Naive B cell (primary cell): ENCODE measurements at places on chromosomes 13 and 19. TPM values are rescaled to one million over a fixed set of nuclear protein-coding genes. Genes with fewer than 3 reads are reported as not detected.

GRCh38 chr13:50459046-50459445, 384.4 kb downstream of the DLEU7 start:
- DNase-seq = no peak
- H3K36me3 ChIP-seq = no peaks in the 10 kb centered on the region
- peaks cover 8% of the 10 kb centered on the region for H3K4me1 ChIP-seq
- H3K27me3 ChIP-seq = no peaks in the 10 kb centered on the region

Gene IL17D
- polyA plus RNA-seq = 0.35 TPM

Gene PVR
- not detected for polyA plus RNA-seq

Gene RYR1
- polyA plus RNA-seq = not detected

GRCh38 chr19:43826787-43827754, at the start of gene ZNF283:
TSS of gene ZNF283 (plus strand) at chr19:43827321. CDS start at chr19:43833505, 6,184 bp downstream.
- H3K4me3 ChIP-seq = peak within 1 kb of the TSS; percentile 95
- peak within 1 kb of the TSS; percentile 59 for H3K27ac ChIP-seq
- H3K27me3 ChIP-seq = peaks cover 10% of the 10 kb centered on the region
- DNase-seq = peak; percentile 77
- peaks cover 20% of the 10 kb centered on the region for H3K4me1 ChIP-seq
- H3K36me3 ChIP-seq = peaks cover 15% of the 10 kb centered on the region

GRCh38 chr19:55253842-55254624, 4.8 kb downstream of the PPP6R1 start:
- H3K27ac ChIP-seq = peak overlapping the region; percentile 99
- H3K4me3 ChIP-seq = peak overlapping the region; percentile 94
- peak; percentile 93 for DNase-seq

Gene NLRP7
- polyA plus RNA-seq = not detected

GRCh38 chr19:35468637-35469036, 20.6 kb downstream of the FFAR2 start:
- no peak overlapping the region for H3K4me3 ChIP-seq
- H3K27me3 ChIP-seq = no peaks in the 10 kb centered on the region
- DNase-seq = peak; percentile 69
- no peaks in the 10 kb centered on the region for H3K36me3 ChIP-seq
- H3K4me1 ChIP-seq = peaks cover 21% of the 10 kb centered on the region

DNA sequence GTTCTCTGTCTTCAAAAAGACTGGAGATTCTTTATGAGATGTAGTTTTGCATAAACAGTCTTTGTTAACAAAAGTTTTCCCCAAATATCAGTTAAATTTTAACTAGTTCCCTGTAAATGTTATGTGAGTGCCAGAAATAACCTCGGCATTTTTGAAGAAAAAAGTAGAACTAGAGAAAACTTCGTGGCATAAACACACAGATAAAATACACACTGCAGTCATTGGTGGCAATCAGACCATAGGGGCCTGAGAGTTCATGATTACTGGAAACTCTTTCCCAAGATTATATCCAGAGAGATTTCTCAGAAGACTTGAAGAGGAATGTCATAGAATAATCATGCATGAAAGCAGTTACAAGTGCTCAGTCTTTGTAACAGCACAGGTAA, 190.0 kb downstream of the MZT1 start:
- DNase-seq = no peak
- no peak overlapping the region for H3K4me3 ChIP-seq
- no peaks in the 10 kb centered on the region for H3K36me3 ChIP-seq
- no peaks in the 10 kb centered on the region for H3K27me3 ChIP-seq

GRCh38 chr13:23928985-23929384, 31.7 kb upstream of the C1QTNF9B start:
- H3K27me3 ChIP-seq = peaks cover 16% of the 10 kb centered on the region
- H3K36me3 ChIP-seq = no peaks in the 10 kb centered on the region
- no peaks in the 10 kb centered on the region for H3K4me1 ChIP-seq
- H3K4me3 ChIP-seq = no peak overlapping the region

DNA sequence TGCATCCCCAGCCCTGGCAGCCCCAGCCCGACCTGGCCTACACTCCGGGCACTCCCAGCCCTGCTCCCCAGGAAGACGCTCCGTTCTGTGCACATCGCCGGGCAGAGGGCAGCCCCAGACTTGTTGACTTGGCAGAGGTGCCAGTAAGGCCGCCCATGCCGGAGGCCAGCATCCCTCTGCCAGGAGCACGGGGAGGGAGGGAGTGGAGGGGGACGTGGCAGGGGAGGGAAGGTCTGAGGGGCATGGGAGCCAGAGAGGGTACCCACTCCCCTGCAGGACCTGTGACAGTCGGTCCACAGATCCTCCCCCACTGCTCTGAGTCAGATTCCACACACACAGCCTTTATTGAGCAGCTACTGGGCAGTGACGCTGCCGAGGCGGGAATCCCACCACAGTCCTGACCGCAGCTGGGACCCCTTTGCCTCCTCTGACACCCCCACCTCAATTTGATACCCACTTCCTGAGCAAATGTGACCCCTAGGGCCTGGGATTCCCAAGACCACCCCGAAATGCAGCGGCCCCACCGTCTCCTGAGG, 1.9 kb upstream of the NKPD1 start:
- no peak overlapping the region for H3K27ac ChIP-seq
- peaks cover 22% of the 10 kb centered on the region for H3K27me3 ChIP-seq
- H3K4me3 ChIP-seq = no peak overlapping the region
- peaks cover 28% of the 10 kb centered on the region for H3K4me1 ChIP-seq
- H3K36me3 ChIP-seq = no peaks in the 10 kb centered on the region

DNA sequence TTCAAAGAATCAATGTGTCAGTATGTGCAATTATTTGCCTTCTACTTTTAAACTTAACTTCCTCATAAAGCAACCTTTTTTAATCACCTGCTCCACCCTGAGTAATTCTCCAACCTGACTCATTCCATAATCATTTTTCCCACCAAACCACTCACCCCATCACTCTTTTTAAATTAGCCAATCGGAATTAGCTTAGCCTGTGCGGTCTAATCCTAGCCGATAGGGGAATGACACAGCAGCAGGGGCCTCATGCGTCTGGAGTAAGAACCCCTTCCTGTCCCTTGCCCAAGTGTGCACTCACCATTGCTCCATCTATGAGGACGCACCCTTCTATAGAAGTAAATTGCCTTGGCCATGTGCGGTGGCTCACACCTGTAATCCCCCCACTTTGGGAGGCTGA, 27.4 kb upstream of the ZNF83 start:
- H3K4me1 ChIP-seq = peaks cover 5% of the 10 kb centered on the region
- DNase-seq = no peak
- peaks cover 18% of the 10 kb centered on the region for H3K36me3 ChIP-seq
- H3K27ac ChIP-seq = no peak overlapping the region
- no peaks in the 10 kb centered on the region for H3K27me3 ChIP-seq

DNA sequence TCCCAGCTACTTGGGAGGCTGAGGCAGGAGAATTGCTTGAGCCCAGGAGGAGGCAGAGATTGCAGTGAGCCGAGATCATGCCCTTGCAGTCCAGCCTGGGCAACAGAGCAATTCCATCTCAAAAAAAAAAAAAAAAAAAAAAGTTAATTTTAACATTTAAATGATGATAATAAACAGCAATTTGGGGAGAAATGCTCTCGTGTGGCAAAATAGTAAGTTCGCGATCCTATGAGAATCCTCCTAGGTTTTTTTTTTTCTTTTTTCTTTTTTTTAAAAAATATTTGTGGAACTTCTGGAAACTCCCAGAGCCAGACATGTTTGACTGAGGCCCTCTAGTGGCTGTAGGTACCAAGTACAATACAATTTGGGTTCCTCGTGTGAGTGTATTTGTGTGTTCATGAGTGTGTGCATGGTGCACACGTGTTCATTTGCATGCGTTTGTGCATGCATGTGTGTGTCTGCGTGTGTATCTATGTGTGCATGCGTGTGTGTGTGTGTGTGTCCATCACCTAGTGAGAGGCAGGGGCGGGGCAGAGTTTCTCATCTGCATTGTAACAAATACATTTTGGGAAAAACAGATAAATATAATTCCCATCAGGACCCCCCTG, 31.2 kb downstream of the TMPRSS9 start:
- no peak overlapping the region for H3K4me3 ChIP-seq
- peak overlapping the region; percentile 11 for H3K27ac ChIP-seq
- H3K36me3 ChIP-seq = no peaks in the 10 kb centered on the region
- peaks cover 12% of the 10 kb centered on the region for H3K4me1 ChIP-seq
- peak; percentile 53 for DNase-seq

Gene SOX1
- polyA plus RNA-seq = not detected

GRCh38 chr13:73722120-73722519, 412.1 kb downstream of the KLF12 start:
- H3K27me3 ChIP-seq = no peaks in the 10 kb centered on the region
- H3K4me3 ChIP-seq = no peak overlapping the region
- H3K4me1 ChIP-seq = peaks cover 16% of the 10 kb centered on the region
- H3K36me3 ChIP-seq = no peaks in the 10 kb centered on the region
- no peak overlapping the region for H3K27ac ChIP-seq

GRCh38 chr13:51541809-51542258, 42.4 kb upstream of the WDFY2 start:
- no peaks in the 10 kb centered on the region for H3K36me3 ChIP-seq
- no peak for DNase-seq
- no peaks in the 10 kb centered on the region for H3K4me1 ChIP-seq
- no peak overlapping the region for H3K27ac ChIP-seq

DNA sequence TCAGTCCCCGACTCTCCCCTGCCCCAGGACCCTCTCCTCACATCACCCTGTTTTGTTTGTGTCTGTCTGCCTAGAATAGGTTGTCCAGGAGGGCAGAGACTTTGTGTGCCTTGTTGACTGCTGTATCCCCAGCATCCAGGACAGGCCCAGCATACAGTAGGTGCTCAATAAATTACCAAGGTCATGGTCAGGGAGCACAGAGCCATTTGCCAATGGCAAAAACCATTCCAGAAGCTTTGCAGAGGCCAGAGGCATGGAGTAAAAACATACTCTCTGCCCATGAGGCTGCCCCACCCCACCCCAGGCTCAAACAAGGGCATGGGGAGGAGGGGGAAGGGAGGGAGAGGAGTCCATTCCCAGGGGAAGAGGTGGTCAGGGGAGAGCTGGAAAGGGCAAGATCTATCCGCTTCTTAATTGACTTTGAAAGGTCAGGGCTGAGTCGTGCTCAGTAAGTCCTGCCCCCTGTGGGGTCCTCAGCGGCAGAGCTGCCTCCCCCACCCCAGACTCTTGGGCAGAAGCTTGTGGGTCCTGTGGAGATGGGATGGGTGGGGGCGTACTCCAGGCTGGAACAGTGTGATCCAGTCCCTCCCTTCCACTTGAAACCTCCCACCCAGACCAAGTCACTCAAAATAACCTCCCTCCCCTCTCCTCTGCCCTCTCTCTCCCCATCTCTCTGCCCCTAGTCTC, 4.4 kb downstream of the GPR4 start:
- peaks cover 76% of the 10 kb centered on the region for H3K27me3 ChIP-seq
- no peak overlapping the region for H3K4me3 ChIP-seq
- no peak for DNase-seq
- peaks cover 40% of the 10 kb centered on the region for H3K4me1 ChIP-seq
- H3K27ac ChIP-seq = no peak overlapping the region

DNA sequence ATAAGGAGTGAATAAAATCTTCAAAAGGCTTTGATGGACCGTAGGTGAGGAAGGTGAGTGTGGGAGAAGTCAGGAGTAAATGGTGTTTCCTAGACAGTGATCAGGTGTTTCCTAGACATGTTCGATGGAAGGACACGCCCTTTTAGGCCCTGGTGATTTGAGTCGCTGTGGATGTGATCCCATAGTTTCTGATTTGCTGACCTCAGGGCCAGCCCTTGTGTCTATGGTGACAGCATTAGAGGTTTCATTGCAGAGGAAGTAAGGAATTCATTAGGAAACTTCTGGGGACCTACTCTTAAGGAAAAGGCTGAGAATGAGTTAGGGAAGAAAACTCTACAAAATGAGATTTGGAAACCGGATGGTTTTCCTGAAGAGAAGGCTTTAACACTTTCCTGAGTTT, 31.5 kb upstream of the RNF113B start:
- no peak overlapping the region for H3K27ac ChIP-seq
- H3K36me3 ChIP-seq = no peaks in the 10 kb centered on the region
- H3K4me1 ChIP-seq = no peaks in the 10 kb centered on the region
- DNase-seq = no peak

GRCh38 chr13:72156760-72157159, 289.8 kb upstream of the DACH1 start:
- H3K4me3 ChIP-seq = no peak overlapping the region
- H3K27me3 ChIP-seq = no peaks in the 10 kb centered on the region
- DNase-seq = no peak
- H3K4me1 ChIP-seq = no peaks in the 10 kb centered on the region
- H3K27ac ChIP-seq = no peak overlapping the region
- H3K36me3 ChIP-seq = no peaks in the 10 kb centered on the region

DNA sequence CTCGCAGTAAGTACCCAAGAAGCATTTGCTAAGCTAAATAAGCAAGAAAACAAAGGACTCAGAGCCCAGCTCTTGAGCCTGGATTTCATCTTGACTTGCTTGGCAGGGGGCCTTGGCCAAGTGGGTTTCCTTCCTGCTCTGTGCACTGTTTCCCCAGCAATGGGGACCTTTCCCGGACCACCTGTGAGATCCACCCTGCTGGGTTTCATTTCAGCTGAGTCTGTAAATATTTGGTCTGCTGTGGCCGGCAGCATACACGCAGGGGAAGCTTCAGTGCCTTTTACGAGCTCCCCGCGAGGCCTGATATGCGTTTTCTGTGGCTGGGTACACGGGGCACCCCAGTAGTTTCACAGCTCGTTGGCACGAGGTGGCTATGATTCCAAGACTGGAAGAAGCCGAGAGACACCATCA, 12.4 kb upstream of the TINCR start:
- H3K4me3 ChIP-seq = no peak overlapping the region
- H3K4me1 ChIP-seq = peaks cover 9% of the 10 kb centered on the region
- DNase-seq = no peak
- no peaks in the 10 kb centered on the region for H3K27me3 ChIP-seq
- H3K27ac ChIP-seq = no peak overlapping the region

DNA sequence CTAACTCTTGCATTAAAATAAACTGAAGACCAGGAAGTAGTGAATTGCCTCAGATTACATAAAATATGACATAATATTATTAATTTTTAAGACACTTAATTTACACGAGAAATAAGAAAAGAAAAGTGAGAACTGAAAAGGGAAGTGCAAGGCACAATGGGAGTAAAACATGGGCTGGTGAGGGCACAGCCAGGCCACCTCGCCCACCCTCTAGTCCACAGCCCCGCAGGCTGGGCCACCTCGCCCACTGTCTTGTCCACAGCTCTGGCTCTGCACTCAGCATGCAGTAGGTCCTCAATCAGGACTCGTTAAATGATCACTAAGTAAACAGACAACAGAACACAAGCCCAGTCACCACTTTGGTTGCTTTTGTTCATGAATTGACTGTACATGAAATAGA, 67.8 kb upstream of the ARHGEF7 start:
- peaks cover 10% of the 10 kb centered on the region for H3K4me1 ChIP-seq
- H3K27ac ChIP-seq = no peak overlapping the region
- no peaks in the 10 kb centered on the region for H3K36me3 ChIP-seq

DNA sequence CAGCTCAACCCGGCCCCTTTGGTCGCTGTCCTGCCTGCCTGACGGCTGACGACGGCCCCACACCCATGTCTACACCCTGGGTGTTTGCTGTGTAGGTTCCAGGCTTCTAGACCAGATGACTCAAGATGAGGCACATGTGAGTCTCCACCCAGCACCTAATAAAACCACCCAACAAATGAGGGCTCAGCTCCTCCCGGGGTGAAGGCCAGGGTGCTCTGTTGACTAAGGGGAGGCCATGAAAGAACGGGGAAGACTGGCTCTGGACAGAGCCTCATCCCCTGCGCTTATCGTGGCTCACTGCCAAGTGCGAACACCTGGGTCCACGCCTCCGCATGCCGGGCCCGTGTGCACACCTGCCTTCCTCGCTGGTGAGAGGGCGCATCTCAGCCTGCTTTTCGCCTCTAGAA, 39.6 kb downstream of the COL4A2 start:
- no peak for DNase-seq
- peaks cover 3% of the 10 kb centered on the region for H3K4me1 ChIP-seq
